ENCODE measurements at places on chromosomes 5 and 9.

DNA sequence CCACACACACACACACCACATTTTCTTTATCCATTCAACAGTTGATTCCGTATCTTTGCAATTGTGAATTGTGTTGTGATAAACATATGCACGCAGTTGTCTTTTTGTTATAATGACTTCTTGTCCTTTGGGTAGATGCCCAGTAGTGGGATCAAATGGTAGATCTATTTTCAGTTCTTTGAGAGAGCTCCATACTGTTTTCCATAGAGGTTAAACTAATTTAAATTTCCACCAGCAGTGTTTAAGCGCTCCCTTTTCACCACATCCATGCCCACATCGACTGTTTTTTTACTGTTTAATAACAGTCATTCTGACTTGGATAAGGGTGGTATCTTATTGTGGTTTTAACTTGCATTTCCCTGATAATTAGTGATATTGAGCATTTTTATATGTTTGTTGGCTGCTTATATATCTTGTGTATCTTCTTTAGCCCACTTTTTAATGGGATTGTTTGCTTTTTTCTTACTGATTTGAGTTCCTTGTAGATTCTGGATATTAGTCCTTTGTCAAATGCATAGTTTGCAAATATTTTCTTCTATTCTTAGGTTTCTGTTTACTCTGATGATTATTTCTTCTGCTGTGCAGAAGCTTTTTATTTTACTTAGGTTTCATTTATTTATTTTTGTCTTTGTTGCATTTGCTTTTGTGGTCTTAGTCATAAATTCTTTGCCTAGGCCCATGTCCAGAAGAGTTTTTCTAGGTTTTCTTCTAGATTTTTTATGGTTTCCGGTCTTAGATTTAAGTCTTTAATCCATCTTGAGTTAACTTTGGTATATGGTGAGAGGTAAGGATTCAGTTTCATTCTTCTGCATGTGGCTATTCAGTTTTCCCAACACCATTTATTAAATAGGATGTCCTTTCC, 82.4 kb downstream of the SH3RF2 start:
- no peak for DNase-seq

GRCh38 chr9:91885746-91886413, 64.1 kb downstream of the ROR2 start:
- no peak for DNase-seq

DNA sequence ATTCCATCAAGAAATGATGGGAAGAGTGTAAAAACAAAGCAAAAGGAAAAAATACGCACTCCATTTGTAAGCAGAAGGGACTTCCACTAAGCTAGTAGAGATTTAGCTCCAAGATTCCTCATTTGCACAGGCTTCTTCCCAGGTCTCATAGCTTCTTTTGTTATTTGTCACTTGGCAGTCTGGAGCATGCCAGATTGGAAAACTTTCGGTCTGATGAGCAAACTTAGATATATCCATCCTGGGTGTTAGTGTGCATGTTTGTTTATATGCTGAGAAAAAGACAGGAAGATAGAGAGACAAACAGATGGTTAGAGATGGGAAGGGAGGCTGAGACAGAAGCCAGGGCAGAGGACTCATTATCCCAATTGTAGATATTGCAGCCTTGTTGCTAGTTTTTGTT, 1644.5 kb upstream of the NUDT12 start:
- DNase-seq: no peak

DNA sequence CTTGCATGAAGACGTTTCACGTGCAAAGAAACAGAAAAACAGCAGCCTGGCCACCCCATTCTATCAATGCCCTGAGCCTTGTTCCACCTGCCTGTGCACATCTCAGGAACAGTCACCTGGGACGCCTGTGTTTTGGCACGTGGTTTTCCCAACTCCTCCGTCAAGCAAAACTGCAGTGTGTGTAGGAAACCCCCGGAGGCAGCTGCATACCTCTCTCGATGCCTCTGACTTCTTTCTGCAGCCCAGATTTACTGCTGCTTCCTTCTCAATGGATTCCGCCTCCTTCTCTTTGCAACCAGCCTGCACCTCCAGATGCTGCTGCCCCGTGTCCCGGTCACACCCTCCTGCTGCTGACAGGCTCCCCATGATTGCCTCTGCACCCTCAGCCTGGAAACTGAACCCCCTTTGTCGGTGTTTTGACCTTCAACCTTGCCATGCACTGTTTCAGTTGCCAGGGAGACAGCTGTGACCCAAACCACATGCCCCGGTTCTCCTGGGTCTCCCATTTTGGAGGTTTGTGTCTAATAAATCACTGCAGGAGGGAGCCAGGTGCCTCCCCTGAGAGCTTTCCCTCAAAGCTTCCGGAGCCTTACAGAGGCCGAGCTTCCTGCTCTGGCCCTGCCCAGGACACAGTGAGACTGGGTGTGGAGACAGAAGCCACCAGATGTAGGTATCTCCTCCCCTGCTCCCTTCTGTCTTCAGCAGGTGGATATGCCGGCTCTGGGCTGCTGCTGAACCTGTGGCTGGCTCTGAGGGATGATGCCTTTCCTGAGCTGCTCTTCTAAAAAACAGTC, 395.5 kb upstream of the IRX1 start:
- DNase-seq: no peak

GRCh38 chr9:33800886-33801285, 5.5 kb downstream of the PRSS3 start:
- DNase-seq: no peak

DNA sequence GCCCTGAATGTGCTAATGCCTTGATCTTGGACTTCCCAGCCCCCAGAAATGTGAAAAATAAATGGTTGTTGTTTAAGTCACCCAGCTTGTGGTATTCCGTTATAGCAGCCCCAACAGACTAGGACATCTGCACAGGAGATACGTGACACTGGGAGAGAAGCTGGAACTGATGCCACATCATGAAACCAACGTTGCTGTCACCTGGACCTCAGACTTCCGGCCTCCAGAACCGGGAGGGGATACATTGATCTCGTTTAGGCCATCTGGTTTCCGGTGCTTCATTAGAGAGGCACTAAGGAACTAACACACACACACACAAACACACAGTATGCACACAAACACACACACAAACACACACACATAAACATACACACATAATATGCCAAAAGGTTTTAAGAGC, 75.0 kb upstream of the ICE1 start:
- no peak for DNase-seq

DNA sequence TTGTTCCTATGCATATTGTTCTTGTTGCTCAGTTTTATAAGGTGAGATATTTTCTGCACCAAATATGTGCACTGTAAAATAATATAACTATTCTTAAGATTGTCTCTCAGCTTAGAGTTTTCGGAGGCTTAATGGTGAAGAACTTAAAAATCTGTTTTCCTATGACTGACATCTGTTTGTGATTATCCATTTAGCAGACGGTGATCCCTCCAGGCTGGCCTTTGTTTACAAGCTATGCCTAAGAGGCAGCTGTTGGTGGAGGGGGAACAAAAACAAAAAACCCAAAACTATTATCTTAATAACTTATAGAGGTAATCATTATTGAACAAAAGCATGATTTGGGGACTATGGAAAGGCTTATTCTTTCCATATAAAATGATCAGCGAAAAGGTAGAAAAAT, 658 bp downstream of the PDCD1LG2 start:
- DNase-seq: no peak

GRCh38 chr5:151077967-151078366, 2.9 kb downstream of the TNIP1 start:
- DNase-seq: no peak

- DNase-seq: no peak
Measured at GRCh38 chr9:116005205-116005604, 148.4 kb upstream of the PAPPA start.

DNA sequence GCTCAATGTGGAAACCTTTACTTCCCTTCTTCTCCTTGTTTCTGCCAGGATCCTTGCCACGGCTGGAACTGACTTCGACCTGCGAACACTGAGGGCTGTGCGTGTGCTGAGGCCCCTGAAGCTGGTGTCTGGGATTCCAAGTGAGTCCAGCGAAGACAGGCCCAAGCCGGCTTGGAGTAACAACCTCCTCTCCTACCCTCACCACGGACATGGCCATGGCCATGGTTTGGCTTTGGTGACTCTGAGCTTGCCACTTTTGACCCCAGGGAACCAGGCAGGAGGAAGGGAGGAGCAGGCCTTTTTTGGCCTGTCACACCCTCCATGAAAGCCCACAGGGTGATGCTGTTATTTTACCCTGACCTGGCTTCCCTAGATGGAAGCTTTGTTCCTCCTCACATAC, 35.5 kb downstream of the CACNA1B start:
- no peak for DNase-seq

- DNase-seq: no peak
Measured at GRCh38 chr5:1273745-1274144, 21.1 kb downstream of the TERT start.

GRCh38 chr5:135007749-135008363, 26.2 kb downstream of the PITX1 start:
- DNase-seq: no peak

- DNase-seq: peak; percentile 48
Measured at GRCh38 chr5:36507332-36507952, 99.0 kb upstream of the SLC1A3 start.

GRCh38 chr5:141636106-141636412, 590 bp downstream of the HDAC3 start:
- no peak for DNase-seq

- no peak for DNase-seq
Measured at GRCh38 chr5:62043289-62044280, 262.4 kb upstream of the KIF2A start.

DNA sequence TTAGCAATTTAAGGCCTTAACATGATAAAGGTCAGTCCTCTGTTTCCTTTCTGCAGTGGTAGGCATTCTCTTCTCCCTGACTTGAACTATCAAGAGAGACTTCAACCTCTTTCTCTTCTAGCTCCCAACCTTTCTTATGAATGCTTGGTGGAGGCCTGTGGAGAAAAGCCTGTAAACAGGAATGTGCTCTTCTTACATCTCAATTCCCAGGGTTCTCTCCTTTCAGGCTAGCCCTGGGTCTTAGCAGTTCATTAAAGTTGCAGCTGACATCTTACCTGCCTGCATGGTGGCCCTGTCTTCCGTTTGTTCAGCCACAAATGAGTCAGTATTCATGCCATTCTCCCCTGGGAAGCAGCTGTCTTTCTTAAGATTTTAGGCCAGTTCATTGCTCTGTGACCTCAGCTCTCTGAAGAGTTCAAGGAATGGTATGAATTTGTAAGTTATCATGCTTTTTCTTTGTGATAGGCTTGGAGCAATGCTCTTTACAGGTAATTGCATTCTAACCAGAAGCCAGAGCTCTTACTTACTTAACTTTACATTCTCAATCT, 77.8 kb downstream of the ADCY2 start:
- DNase-seq: no peak

GRCh38 chr9:131260751-131261452, 15.4 kb downstream of the FAM78A start:
- no peak for DNase-seq

DNA sequence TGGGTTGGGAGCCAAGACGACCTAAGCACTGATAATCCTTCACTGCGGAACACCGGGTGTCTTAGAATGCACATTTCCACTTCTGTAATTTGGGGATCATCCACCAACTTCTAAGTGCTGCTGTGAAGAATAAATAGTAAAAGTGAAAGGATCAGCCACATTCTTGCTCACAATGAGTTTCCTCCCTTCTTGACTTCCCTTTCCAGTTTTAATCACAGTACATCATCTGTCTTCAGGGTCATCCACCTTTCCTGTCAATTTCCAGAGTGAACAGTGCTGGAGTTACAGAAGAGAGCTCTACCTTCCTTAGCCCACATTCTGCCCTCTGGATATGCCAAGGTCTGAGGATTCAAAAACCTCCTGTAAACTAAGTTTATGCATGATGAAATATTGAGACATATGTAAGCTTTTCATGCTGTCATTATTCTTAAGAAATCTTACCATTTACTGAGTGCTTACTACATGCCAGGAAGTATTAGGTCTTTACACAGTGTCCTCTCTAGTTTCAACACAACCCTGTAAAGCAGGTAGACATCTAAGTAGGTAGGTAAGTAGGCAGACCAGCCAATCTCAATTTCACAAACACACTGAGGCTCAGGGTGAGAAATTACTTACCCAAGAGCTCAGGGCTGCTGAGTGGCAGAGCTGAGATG, 105.2 kb downstream of the CDK5RAP2 start:
- DNase-seq: no peak

GRCh38 chr9:119963798-119964372, 594.6 kb upstream of the BRINP1 start:
- no peak for DNase-seq

DNA sequence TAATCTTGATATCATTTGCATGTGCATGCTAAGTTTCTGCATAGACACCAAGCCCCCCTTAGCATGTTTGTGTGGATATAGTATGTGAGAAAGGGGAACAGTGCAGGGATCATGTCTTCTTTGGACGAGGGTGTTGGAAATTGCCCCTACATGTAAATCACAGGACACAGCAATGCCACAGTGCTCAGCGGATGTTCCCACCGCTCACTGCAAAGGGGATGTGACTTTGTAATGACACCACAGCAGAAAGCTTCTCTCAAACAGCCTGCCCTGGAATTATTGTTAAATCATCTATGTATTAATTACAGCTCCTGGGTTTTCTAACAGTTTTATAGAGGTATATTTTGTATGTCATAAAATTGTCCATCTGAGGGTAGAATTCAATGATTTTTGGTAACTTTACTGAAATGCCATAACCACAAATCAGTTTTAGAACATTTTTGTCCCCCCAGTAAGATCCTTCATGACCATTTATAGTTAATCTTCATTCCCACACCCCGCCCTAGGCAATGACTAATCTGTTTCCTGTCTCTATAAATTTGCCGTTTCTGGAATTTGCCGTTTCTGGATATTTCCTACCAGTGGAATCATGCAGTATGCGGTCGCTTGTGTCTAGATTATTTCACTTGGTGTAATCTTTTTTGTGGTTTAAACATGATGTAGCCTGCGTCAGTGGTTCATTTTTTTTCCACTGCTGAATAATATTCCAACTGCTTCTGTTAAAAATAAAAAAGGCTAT, 648.5 kb upstream of the WWC1 start:
- DNase-seq: no peak

GRCh38 chr5:53987101-53987500, 323.3 kb downstream of the ARL15 start:
- no peak for DNase-seq

DNA sequence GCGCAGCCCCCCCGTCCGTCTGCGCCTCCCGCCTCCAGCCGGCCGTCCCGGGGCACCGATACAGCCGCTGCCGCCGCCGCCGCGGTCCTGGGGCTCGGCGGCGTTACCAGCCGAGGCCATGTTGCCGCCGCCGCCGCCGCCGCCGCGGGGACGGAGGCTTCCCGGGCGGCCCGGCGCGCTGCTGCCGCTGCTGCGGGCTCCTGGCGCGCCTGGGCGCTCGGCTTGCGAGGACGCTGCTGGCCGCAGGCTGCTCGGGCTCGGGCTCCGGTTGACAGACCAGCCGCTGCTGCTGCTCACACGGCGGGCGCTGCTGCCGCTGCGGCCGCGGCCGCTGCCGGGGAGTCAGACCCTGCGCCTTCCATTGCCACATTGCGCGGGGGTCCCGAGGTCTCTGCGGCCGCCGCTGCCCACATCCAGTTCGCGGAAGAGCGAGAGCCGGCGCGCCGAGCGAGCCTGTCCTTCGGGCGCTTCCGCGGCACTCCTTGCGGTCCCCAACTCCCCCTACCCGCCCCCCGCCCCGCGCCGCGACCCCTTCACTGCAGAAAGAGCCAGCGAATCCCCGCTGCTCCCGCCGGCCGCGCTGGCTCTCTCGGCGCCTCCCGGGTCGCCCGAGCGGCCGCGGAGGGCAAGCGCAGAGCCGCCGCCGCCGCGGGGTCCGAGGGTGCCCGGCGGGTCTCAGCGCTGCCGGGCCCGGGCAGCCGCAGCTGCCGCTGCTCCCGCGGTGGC, 8.4 kb downstream of the PTCH1 start:
- peak; percentile 20 for DNase-seq

- no peak for DNase-seq
Measured at GRCh38 chr9:108274971-108275370, 580.8 kb downstream of the ACTL7B start.

GRCh38 chr5:3105581-3105980, 354.1 kb upstream of the IRX2 start:
- no peak for DNase-seq
